ENCODE measurements at places on chromosomes 16 and 17.

DNA sequence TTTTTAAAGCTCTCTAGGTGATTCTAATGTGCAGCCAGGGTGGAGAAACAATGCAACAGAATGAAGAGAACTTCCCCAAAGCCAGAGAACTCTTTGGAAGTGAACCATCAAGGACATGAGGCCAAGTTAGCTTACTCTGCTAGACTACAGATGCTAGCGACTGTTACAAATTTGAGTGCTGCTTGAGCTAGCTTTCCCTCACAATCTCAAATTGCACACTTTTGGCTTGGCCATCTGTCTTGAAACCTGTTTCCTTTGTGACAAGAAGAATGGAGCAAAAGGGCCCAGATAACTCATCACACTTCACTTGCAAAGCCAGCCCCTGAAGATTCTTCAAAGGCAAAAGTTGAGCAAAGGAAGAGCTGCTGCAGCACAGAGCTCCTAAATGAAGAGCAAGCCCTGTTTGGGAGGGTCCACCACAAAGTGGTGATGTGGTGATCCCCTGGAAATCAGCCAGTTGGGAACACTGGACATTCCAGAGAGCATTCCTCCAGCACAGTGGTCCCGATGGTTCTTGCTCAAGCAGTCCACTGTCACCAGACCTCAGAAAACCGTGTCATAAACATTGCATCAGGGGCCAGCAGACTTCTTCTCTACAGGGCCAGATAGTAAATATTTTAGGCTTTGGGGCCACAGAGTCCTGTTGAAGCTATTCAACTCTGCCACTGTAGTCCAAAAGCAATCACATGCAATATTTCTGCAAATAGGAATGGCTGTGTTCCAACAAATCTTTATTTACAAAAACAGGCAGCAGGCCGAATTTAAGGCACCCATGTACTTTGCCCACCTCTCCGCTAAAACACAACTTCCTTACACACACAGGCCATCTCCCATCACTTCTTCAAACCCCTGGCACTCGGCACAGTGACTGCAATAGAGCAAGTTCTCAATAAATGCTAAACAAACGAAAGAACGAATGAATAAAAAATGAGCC is 21.2 kb downstream of the SLC39A11 start:
- no peak for DNase-seq

- no peak for DNase-seq
Measured at GRCh38 chr16:88770461-88771293, 14.3 kb downstream of the PIEZO1 start.

- peak; percentile 61 for DNase-seq
Measured at GRCh38 chr17:77392376-77393273, 251.9 kb downstream of the SEC14L1 start.

GRCh38 chr17:29005936-29006511 is at the start of gene SEZ6:
Gene SEZ6, minus strand, starts transcription at chr17:29006033. Its CDS starts 164 bp downstream, at chr17:29005869.
- peak; percentile 78 for DNase-seq

- no peak for DNase-seq
Measured at GRCh38 chr16:67115639-67116038, 5.9 kb downstream of the PHAF1 start.

DNA sequence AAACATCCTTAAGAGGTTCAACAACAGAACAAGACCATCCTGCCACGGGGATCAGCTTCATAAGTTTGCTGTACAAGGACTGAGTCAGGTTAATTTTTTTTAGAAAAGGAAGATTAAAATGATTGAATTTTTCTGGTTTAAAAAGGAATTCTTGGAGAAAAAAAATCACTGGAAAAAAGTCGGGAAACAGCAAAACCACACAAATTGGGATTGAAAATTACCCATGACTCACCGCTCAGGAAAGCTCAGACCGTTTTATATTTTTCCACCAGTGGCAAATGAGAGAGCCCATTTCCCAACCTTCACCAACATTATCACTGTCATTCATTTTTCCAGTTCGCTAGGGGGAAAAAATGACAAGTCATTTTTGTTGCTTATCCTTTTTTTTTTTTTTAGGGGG is 46.6 kb downstream of the MRM3 start:
- no peak for DNase-seq

DNA sequence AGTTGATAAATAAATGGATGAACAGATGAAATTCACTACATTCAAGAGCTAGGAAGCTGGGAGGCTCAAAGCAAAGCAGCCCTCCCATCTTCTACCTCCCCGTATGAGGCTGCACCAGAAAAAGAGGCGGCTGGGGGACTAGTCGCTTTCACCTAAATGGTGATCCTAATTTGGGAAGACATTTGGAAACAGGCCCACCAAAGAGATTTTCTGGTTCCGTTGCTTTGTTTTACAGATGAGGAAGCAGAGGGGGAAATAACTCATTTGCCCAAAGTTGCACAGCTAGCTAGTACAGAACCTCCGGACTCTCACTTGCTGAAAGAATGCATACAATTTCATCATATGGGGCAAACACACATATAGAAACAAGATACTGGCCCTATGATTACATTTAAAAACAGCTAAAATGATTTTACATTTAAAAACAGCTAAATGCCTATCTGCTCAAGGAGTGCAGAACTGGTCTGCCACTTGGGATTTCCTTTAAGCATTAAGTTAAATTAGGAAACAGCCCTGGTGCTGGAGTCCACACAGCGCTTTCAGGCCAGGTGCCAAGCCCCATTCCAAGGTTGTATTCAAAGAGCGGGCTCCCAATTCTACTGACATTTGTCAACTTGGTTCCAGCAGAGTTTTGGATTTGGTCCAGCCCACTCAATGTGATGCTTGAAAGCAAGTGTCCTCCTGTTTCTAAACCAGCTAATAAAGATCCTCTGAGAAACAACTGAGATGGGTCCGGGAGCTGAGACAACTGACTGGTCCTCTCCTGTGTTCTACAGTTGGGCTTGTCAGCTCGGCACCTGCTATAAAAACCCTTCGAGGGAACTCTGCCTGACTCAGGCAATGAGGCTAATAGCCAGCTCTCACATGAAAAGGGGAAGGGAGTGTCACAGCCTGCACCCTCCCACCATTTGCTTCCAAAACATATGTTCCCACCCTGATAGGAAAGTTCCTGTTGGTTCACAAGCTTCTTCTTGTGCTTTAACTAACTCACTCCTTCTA is 11.7 kb downstream of the ERN1 start:
- peak; percentile 55 for DNase-seq

- DNase-seq: no peak
Measured at GRCh38 chr16:2157480-2158261, 2.1 kb downstream of the TRAF7 start.

GRCh38 chr17:82113941-82114340 is 15.9 kb upstream of the FASN start:
- no peak for DNase-seq

GRCh38 chr16:69040144-69040909 is 65.1 kb upstream of the HAS3 start:
- no peak for DNase-seq

GRCh38 chr16:25184771-25185170 is 32.0 kb upstream of the AQP8 start:
- DNase-seq: no peak

- DNase-seq: no peak
Measured at GRCh38 chr16:55120826-55121225, 190.2 kb downstream of the IRX5 start.
